NCI-H1436 treated with DMSO at 0.1 percent for 48 hours (cell line): ENCODE measurements at places on chromosomes 2 and 18.

- no peak for DNase-seq
Observed at GRCh38 chr2:218859988-218860831, 605 bp downstream of the WNT6 start.

GRCh38 chr2:45285311-45285710 lies 276.1 kb upstream of the SIX2 start:
- no peak for DNase-seq

DNA sequence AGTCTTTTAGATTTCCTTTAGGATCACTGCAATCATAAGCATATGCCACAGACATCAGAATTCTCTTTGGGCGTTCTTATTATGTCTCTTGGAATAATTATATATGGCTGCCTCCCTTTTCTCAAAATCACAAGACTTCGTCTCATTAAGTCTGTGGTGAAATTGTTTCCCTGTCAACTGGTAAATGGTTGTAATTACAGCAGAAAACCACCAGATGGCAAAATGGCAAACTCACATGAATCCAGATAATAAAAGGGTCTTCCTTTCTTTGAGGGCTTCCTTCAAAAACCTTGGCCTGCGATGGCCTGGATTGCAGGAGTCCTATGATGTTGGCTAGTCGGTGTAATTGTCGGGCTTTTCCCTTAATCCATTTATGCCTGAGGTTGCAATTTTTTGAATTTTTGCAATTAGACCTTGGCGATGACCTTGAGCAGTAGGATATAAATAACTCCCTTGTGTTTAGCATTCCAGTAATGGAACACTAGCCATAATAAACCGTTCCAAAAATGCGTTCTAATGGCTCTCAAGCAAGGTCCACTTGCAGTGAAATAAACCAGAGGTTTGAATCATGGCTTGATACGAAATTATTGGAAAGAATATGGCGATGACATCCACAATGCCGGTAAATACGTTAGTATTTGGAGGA lies 656.4 kb downstream of the MBD2 start:
- no peak for DNase-seq

DNA sequence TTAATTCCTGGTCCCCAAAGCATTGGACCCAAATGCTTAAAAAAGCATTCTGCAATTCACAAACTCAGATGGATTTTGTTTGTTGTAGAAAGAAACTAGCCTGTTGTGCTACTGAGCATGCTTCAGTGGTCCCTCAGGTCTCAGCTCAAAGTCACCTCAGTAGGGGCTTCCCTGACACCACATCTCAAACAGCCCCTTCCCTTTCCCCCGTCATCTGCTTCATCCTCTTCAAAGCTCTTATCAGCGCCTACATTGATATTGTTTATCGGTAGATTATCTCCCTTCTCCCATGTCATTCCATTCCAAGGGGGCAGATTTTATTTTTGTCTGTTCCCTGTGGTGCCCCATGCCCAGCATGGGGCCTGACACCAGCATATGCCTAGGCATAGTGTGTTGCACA lies 172.9 kb downstream of the CELF4 start:
- DNase-seq, result no peak

DNA sequence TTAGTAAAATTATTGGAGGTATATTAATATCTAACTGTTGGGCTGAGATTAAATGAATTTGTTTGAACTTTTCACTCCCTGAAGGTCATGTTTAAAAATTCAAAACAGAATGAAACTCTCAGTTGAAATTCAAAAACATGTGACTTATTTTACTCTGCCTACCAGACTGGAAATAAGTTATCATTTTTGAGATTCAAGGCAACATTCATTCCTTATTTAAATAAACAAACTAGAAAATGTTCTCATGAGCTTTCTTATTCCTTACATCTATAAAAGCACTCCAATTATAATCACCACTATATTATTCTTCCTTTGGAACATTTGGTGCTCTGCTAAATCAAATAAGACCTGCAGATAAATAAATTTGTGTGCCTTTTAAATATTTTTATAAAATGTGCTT lies 217.8 kb downstream of the CDH2 start:
- DNase-seq, result no peak

DNA sequence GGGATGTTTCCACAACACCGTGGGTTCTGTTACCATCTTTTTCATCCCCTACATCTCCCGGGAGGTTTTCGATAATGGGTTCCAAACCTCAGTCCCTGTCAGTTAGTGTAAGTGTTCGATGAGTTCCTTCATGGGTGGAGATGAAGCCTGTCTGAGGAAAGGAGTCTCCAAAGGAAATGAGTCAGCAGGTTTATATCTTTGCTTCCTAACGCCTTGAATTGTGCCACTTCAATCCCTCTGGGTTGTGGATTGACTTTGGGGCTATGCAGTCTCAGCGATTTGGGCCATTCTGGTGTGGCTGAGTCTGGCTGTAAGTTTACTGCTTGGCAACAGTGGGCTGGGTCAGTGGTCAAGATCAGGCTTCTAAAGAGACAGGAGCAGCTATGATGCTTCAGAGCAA lies 1.2 kb downstream of the SERPINB5 start:
- no peak for DNase-seq

DNA sequence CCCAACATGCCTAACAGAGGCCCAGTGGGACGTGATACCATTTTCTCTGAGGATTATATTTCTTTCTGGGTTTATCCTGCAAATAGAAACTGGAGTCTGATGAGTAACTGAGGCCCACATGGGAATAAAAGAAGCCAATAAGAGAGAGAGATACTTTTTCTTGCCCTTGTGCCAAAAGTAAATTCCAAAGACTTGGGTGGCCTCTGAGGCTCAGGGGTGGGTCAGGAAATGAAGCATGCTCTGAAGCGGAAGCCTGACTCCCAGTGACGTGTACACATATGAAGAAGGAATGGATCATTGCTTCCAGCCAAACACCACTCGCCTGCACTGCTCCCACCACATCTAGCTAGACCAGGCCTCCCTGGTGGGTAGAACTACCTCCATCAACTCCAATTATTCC lies 273.6 kb upstream of the NCKAP5 start:
- DNase-seq, result no peak

DNA sequence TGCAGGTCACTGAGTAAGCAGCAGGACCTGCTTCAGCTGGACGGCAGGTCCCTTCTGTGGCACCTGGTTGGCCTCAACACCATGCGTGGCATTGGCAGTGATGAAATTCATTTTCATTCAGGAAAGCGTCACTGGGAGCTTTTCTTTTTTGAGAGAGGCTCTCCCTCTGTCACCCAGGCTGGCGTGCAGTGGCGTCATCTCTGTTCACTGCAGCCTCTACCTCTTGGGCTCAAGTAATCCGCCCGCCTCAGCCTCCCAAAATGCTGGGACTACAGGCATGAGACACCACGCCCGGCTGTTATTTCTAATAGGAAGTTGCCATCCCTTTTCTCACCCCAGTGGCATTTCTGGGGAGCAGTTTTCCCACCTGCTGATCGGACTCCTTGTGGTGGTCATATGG lies 39.3 kb downstream of the NCK2 start:
- no peak for DNase-seq

- no peak for DNase-seq
Observed at GRCh38 chr18:6795307-6795706, 65.8 kb downstream of the ARHGAP28 start.

GRCh38 chr2:49940626-49941025 lies 786.3 kb upstream of the FSHR start:
- no peak for DNase-seq

DNA sequence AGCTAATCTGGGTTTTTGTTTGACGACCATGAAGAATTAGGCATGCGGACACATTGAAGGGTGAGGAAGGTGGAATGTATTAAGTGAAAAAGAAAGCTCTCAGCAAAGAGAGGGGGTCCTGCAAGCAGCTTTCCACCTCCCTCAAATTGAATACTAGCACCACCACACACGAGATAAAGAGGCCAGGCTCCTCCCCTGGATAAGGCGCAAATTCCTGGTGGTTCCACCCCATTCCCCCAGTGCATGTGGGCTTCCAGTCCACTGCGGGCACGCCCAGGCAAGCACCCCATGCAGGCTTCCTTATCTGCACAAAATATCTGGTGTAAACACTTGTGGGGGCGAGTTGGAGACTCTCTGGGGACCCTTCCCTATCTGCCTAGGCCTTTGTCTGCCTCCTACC lies 857.3 kb downstream of the CPS1 start:
- no peak for DNase-seq
